ENCODE measurements at places on chromosomes 16 and 17. TPM values are rescaled to one million over a fixed set of nuclear protein-coding genes. Genes with fewer than 3 reads are reported as not detected.
A peak's percentile ranks its signal among the peaks of the same experiment; 100 is the strongest.

KRTAP3-1 gene
- polyA plus RNA-seq: not detected

GRCh38 chr17:71109697-71110096 is 940.4 kb downstream of the KCNJ2 start:
- H3K36me3 ChIP-seq: no peaks in the 10 kb centered on the region
- H3K4me3 ChIP-seq: no peak overlapping the region
- no peak overlapping the region for H3K27ac ChIP-seq
- no peak for DNase-seq
- no peaks in the 10 kb centered on the region for H3K4me1 ChIP-seq

DNA sequence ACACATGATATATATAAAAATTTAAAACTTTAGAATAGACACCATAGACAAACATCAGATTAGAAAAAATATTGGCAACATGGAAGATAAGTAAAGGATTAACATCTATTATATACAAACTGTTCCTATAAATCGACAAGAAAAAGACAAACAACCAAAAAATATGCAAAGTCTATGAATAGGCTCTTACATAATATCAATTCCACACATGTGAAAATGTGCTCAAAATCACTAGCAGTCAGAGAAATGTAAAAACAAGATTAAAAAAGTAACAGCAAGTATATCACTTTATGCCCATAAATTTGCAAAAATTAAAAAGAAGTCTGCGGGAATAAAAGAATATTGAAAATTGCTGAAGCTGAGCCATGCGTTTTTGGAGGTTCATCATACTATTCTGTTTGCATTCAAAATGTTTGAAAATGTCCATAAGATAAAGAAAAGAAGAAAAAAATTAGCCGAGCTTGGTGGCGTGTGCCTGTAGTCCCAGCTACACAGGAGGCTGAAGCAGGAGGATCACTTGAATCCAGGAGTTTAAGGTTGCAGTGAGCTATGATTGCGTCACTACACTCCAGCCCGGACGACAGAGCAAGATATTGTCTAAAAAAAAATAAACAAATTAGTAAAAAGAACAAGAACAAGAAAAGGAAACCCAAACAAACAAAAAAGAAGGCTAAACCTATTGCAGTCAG is 11.2 kb upstream of the ERN2 start:
- no peaks in the 10 kb centered on the region for H3K36me3 ChIP-seq
- H3K4me1 ChIP-seq: peaks cover 3% of the 10 kb centered on the region
- no peak overlapping the region for H3K4me3 ChIP-seq
- H3K27ac ChIP-seq: no peak overlapping the region
- H3K27me3 ChIP-seq: no peaks in the 10 kb centered on the region
- DNase-seq: no peak

DNA sequence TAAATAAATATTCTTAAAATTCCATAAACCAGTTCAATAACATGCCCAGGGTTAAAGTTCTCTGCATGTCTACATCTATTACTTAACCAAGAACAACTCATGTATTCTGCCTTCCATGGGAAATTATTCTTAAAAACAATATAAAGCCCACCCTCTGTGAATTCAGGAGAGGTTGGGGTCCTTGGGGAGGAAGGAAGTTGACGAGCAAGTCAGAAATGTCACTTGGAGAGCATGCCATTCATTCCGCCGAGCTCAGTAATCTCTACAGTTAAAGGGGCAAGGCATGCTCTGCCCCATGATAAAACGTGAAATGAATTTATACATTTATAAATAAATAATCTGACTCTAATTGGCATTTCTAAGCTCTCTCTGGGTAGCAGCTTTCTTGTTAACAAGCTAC is 405.1 kb downstream of the TOX3 start:
- H3K36me3 ChIP-seq: no peaks in the 10 kb centered on the region
- no peak for DNase-seq
- no peak overlapping the region for H3K4me3 ChIP-seq
- no peak overlapping the region for H3K27ac ChIP-seq
- H3K4me1 ChIP-seq: no peaks in the 10 kb centered on the region

HOXB8 gene
- 18.8 TPM for polyA plus RNA-seq

- H3K36me3 ChIP-seq: no peaks in the 10 kb centered on the region
- no peak overlapping the region for H3K27ac ChIP-seq
- H3K27me3 ChIP-seq: peaks cover 79% of the 10 kb centered on the region
Observed at GRCh38 chr17:79047923-79048825, 24.2 kb downstream of the C1QTNF1 start.

- no peak overlapping the region for H3K27ac ChIP-seq
- DNase-seq: no peak
- H3K4me1 ChIP-seq: no peaks in the 10 kb centered on the region
- no peaks in the 10 kb centered on the region for H3K27me3 ChIP-seq
- H3K36me3 ChIP-seq: no peaks in the 10 kb centered on the region
- H3K4me3 ChIP-seq: no peak overlapping the region
Observed at GRCh38 chr16:64857411-64857810, 264.5 kb downstream of the CDH11 start.

GRCh38 chr16:19716183-19716582 is 1.8 kb downstream of the KNOP1 start:
- no peak for DNase-seq
- peaks cover 49% of the 10 kb centered on the region for H3K36me3 ChIP-seq
- no peaks in the 10 kb centered on the region for H3K27me3 ChIP-seq
- H3K4me1 ChIP-seq: peaks cover 35% of the 10 kb centered on the region
- H3K27ac ChIP-seq: no peak overlapping the region
- peak overlapping the region; percentile 68 for H3K4me3 ChIP-seq

ALOX12B gene
- not detected for polyA plus RNA-seq

DNA sequence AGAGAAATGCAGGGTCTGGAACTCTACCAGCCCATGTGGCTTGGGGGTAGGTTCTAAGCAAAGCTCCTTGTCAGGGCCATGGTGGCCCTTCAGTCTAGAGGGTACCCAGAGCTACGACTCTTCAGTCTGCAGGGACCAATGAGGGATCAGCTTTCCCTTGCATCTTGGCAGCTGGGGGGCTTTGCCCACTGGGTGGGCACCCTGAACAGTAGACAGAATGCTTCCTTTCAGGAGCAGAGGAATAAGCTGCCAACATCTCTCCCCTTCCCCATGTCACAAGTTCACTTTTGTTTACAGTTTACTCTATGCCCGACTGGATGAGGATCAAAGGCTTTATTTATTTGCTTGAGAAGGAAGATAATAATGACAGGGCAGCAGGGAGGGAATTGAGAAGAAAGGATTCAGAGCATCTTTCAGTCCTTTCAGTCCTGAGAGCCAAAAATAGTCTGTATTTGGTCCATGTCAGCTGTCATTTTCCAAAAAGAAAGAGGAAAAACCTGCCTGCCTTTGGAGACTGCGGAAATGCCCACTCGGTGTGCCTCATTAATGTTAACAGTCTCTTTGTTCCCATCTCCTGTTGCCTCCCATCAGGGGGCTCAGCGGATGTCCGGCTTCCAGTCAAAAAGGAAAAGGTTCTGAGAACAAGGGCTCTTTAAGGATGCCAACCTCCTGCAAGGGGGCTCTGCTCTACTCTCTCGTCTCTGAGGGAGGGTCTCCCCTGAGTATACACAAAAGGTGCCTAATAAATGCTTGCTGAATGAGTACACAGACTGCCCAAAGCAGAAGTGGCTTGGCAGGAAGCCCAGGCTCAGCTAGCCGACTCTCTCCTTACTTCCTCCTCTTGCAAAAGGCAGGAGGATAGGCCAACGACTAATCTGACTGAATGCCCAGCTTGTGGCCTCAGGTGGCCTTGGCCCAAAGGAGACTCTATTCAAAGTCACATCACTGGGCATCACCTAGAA is 17.1 kb downstream of the TRAF4 start:
- H3K27ac ChIP-seq: no peak overlapping the region
- no peak for DNase-seq
- no peak overlapping the region for H3K4me3 ChIP-seq
- peaks cover 79% of the 10 kb centered on the region for H3K36me3 ChIP-seq
- peaks cover 3% of the 10 kb centered on the region for H3K4me1 ChIP-seq
